Tongue (tissue), 3 donors: ENCODE measurements at places on chromosomes 1 and 21. TPM values are rescaled to one million over a fixed set of nuclear protein-coding genes. Genes with fewer than 3 reads are reported as not detected.

Gene OR2L3
- total RNA-seq, result 0.10 TPM

Gene IL20
- total RNA-seq, result not detected

Gene OR10R2
- not detected for total RNA-seq

Gene SPRR1B
- 1.3 TPM for total RNA-seq

Gene CSMD2
- 2.1 TPM for total RNA-seq
